ENCODE measurements at places on chromosomes 6 and 20. TPM values are rescaled to one million over a fixed set of nuclear protein-coding genes. Genes with fewer than 3 reads are reported as not detected.

Gene UFL1
- 24.2 TPM for total RNA-seq

Gene LKAAEAR1
- 0.48 TPM for total RNA-seq

Gene EBF4
- total RNA-seq = 0.10 TPM

Gene OR2B6
- total RNA-seq = not detected

Gene BNIP5
- not detected for total RNA-seq

Gene LST1
- not detected for total RNA-seq

Gene C6orf52
- not detected for total RNA-seq

Gene LTB
- total RNA-seq = not detected

Gene SPATA25
- 0.98 TPM for total RNA-seq

Gene LATS1
- 23.1 TPM for total RNA-seq

Gene CST3
- total RNA-seq = 515 TPM

Gene C6orf15
- not detected for total RNA-seq

Gene CRIP3
- total RNA-seq = not detected

Gene CEP162
- 5.3 TPM for total RNA-seq

Gene FAXC
- 1.8 TPM for total RNA-seq
